Bronchial epithelial cell (primary cell): ENCODE measurements at places on chromosomes 3 and 15. TPM values are rescaled to one million over a fixed set of nuclear protein-coding genes. Genes with fewer than 3 reads are reported as not detected.

- DNase-seq, result no peak
Observed at GRCh38 chr3:158463556-158463955, 107.4 kb upstream of the MLF1 start.

- peak; percentile 24 for DNase-seq
Observed at GRCh38 chr3:3551981-3552380, 247.2 kb upstream of the LRRN1 start.

GRCh38 chr3:59538753-59539432 is 489.1 kb upstream of the CFAP20DC start:
- DNase-seq, result no peak

GRCh38 chr3:177284383-177284881 is 87.2 kb upstream of the TBL1XR1 start:
- DNase-seq, result peak; percentile 50

GRCh38 chr15:28273468-28273867 is 48.5 kb downstream of the HERC2 start:
- no peak for DNase-seq

- no peak for DNase-seq
Observed at GRCh38 chr15:50531766-50532165, 14.7 kb downstream of the USP50 start.

- no peak for DNase-seq
Observed at GRCh38 chr15:33834892-33835743, 133.2 kb upstream of the CHRM5 start.

- DNase-seq, result no peak
Observed at GRCh38 chr15:58163985-58164384, 25.8 kb downstream of the AQP9 start.

DNA sequence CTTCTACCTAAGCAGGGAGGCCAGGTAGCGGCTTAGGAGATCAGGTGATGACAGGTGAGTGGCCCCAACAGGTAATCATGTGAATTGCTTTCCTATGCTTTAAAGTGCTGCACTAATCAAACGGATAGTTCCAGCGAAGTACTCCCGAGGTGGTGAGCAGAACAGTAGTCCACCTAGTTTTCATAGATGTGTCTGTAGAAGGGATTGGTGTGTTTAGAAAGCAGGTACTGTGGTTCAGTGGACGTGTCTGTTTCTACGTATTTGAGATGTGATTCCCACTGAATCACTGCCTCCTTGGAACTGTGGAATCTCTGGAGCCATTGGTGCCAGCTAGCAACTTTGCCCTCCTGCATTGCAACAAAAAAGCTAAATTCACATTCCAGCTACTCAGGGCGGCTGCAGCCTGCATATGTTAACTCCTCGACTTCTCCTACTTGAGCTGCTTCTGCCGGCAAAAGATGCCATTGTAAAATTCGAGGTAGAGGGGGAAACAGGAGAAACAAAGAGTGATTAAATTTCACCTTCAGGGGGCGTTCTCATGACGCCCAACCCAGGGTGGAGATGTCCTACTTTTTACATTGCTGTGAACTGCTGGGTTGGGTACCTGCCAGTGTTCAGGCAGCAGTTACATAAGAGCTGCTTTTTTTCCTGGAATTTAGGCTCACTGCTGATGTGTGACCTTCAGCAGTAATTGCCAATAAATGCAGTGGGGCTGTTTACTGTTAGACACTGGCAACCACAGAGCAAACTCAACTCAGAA is 227.3 kb downstream of the ITPR1 start:
- DNase-seq, result peak; percentile 62

GRCh38 chr15:69592954-69593353 is 140.3 kb downstream of the RPLP1 start:
- DNase-seq, result no peak

- no peak for DNase-seq
Observed at GRCh38 chr15:28104326-28104725, 5.2 kb upstream of the OCA2 start.

- DNase-seq, result no peak
Observed at GRCh38 chr3:88691081-88691480, 416.3 kb upstream of the EPHA3 start.

DNA sequence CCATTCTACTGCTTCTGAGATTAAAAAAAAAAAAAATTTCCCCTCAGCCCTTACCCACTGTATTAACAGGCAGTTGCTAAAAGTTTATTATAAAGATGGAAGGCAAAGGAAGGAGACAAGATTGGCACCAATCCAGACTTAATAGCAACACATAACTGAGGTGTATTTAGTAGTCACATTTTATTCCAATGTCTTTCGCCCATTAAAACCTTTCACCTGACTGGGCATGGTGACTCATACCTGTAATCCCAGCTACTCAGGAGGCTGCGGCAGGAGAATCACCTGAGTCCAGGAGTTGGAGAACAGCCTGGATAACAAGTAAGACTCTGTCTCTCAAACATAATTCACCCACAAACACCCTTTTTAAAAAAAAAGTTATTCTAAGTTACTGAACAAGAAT is 4.4 kb downstream of the ACAP2 start:
- DNase-seq, result peak; percentile 78

DNA sequence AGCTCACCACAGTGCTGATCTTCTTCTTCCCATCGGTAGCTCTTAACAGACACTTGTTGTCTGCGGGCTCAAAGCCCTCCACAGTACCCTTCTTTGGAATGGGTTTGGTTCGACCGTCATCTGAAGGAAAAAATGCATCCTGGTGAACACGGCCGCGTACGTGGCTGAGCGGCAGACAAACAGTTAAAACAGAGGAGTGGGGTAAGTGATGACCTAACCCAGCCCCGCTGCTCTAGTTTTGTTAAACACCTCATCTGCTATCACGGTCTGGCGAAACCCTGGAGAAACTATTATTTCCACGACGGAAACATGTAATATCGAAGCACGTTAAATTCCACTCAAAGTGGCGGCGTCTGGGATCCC is 725 bp downstream of the SRP14 start:
- DNase-seq, result peak; percentile 33

DNA sequence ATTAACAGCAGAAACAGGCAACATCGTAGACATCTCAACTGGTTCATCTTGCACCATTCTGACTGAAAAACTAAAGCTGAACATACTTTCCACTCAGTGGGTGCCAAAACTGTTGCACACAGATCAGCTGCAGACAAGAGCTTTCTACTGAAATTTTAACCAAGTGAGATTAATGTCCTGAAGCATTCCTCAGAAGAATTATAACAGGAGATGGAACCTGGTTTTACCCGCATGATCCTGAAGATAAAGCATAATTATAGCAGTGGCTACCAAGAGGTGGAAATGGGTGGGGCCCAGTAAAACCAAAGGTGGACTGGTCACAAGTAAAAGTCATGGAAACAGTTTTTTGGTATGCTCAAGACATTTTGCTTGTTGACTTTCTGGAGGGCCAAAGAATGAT is 858.8 kb downstream of the FHIT start:
- DNase-seq, result no peak

- peak; percentile 38 for DNase-seq
Observed at GRCh38 chr3:52313774-52314188, 2.3 kb upstream of the DNAH1 start.

- DNase-seq, result no peak
Observed at GRCh38 chr3:192861972-192862371, 55.7 kb downstream of the MB21D2 start.

DNA sequence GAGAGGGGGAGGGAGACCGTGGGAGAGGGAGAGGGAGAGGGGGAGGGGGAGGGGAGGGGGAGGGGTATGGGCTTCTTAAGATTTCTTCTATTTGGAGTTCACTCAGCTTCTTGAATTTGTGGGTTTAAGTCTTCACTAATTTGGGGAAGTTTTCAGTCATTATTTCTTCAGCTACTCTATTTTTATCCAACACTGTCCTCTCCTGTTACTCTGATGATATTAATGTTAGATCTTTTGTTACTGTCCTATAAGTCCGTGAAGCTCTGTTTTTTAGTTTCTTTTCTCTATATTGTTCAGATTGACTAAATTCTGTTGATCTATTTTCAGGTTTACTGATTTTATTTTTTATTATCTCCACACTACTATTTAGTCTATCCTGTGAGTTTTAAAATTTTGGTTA is 351.5 kb upstream of the TPM1 start:
- no peak for DNase-seq

DNA sequence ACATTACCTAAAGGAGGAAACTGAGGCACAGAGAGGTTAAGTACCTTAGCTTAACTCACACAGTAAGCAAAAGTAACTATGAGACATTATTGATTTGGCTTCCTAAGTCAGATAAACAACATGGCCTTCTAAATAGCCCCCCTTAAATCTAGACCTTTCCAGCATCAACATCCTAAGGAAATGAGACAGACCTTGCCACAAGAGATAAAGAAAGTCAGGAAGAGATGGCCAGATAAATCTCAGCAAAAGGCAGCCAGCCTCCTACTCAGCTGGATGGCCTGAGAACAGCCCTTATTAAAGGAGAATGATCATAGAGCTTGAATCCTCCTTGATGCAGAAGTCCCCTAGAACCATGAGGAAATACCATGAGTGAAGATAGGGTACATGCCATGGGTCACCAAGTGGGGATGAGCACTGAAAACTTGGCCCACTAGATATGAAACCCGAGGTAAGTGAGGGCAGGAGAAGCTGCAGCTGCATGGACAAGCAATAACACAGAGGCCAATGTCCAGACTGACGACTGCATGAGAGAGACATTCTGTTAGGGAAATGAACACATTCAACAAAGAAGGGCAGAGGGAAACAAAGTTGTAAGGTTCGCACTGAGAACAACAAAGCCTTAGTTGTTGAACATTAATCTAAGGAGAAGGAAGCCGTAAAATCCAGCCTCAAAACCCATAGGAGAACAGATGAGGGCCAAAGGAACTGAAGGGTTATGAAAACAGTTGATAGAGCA is 69.6 kb downstream of the ZIC4 start:
- no peak for DNase-seq

DNA sequence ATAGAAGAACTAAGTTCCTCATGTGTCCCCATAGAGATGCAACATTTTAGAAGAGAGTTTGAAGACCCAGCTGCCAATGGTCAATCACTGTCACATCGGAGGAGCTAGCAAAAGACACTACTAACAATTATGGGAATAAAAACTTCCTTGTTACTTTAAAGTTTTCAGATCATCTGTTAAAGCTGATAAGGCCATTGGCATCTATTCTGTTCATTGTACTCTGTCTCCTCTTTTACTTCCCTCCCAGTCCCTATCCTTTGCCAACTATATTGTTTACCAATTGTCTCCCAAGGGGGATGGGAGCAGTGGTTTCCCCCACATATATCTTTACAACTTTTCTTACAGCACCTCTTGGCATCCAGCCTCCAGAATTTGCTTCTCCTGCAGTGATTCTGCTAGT is 81.0 kb downstream of the FAM174B start:
- no peak for DNase-seq

DNA sequence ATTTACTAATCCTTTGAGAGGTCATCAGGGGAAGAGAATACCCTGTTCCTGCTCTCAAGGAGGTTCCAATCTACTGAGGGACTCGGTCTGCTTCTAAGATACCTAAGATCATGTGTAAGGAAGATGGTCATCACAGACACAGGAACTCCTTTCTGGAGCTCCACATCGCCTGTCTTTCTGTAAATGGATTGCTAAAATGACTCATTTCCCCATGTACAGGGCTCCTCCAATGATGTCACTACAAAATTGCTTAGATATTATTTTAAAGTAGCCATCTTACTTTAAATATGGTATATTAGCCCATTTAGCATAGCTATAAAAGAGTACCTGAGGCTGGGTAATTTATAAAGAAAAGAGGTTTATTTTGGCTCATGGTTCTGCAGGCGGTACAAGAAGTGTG is 206.1 kb upstream of the PROK2 start:
- no peak for DNase-seq

DNA sequence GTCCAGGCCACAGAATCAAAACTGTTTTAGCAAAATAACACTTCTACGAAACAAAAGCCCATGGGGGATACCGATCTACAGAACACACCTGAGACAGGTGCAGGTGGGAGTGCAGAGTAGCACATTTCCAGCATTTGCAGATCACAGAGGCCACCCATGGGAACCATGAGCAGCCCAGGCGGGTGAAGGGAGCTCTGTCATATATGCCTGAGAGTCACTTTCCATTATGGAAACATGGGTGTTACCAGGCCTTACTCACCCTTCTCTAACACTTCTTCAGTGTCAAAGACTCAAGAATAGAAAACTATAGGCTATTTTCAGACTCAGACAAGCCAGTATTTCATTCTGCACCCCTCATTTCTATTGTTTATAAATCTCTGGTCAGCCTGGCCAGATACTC is 3.5 kb downstream of the PLA1A start:
- DNase-seq, result no peak

GRCh38 chr15:86555939-86556338 is 476.3 kb downstream of the AGBL1 start:
- DNase-seq, result peak; percentile 80

DNA sequence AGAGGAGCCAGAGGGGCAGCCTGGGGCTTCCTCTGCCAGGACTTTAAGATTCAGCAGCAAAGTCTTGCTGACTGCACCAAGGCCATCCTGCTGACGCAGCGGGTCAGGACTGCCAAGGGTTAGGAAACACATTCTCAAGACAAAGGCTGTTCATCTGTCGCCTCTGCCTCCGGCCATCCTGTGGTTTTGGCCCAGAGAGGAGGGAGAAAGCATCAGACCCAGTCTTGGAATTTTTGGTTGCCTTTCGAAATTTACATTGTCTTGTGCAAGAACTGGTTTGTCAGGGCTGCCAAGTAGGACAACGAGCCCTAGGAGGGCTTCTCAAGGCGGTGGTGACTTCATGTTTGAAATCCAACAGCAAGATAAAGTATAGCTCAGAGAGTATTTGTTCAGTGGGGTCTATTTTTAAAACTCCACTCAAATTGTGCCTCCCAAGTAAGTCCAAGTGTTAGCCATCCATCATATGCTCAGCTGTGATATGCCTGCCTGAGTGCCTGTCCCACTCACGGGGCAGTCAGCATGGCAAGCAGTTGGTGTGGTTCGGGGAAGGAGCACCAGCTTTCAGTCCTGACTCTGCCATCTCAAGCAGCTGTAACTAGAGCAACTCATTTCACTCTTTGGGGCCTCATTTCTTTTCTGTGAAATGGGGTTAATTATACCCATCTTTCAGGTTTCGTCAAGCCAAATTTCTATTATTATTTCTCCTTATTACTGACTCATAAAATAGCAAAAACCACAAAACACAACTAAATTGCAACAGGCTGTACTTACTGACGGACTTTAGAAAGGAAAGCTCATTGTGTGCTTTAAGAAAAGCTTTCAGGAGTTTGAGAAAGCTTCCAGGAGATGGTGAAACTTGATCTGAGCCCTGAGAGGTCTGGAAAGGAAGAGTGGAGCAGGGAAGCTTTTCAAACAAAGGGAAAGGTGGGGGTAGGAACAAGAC is 42.4 kb upstream of the RHO start:
- peak; percentile 92 for DNase-seq

FETUB gene
- 0.38 TPM in 1 of 2 replicates, not detected in the other for total RNA-seq

CCDC80 gene
- total RNA-seq, result 7.0 and 8.2 TPM in 2 replicates

GOLGA6L7 gene
- total RNA-seq, result not detected in 2 replicates

LMAN1L gene
- under 0.01 TPM in 1 of 2 replicates, not detected in the other for total RNA-seq

HTR3C gene
- total RNA-seq, result not detected in 2 replicates

CPB1 gene
- not detected in 2 replicates for total RNA-seq

DAPK2 gene
- total RNA-seq, result 0.53 and 3.3 TPM in 2 replicates

FGF7 gene
- total RNA-seq, result 0.13 and 4.7 TPM in 2 replicates
